ENCODE measurements at places on chromosomes 13 and 19.

GRCh38 chr19:54959840-54960239 is 6.3 kb upstream of the NLRP2 start:
- no peak for DNase-seq

DNA sequence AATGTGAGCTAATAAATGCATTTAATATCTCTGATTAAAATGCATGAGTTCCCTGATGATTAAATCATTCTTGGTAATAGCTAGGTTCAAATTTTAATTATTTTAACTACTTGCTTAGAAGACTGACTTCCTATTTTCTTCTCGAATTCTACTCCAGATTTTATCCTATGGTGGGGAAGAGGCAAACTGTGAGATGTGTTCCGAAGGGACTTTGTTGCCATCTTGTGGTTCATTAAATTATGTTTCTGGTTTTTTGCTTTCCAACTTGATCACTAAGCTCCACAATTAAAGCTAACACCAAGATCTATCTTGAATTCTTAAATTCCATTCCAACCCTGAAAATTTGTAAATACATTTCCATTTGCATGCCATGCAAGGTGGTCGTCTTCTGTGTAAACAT is 538.4 kb upstream of the PCDH20 start:
- DNase-seq: peak; percentile 60

GRCh38 chr13:30690282-30691188 is 44.8 kb upstream of the ALOX5AP start:
- no peak for DNase-seq

GRCh38 chr19:8462571-8462970 is 17.8 kb downstream of the HNRNPM start:
- DNase-seq: no peak

DNA sequence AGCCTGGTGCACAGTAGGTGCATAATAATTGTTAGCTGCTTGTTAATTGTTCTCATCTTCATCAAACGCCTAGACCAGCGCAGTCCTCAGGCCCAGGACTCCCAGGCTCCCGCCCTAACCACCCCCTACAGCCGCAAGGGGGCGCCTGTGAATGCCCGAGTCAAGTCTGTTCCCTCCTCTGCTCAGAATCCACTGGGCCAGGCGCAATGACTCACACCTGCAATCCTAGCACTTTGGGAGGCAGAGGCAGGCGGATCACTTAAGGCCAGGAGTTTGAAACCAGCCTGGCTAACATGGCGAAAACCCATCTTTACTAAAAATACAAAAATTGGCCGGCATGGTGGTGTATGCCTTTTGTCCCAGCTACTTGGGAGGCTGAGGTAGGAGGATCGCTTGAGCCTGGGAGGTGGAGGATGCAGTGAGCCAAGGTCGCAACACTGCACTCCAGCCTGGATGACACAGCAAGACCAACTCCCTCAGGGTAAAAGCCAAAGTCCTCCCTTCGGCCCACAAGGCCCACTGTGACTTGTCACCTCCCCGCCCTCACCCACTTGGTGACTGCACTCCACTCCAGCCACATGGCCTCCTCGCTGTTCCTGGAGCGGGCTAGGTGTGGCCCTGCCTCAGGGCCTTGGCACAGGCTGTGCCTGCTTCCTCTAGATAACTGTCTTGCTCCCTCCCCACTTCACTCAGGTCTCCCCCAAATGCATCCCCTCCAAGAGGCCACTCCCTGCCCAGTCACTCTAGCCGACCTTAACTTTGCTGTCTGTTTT is 9.1 kb downstream of the ZNF653 start:
- DNase-seq: peak; percentile 48

GRCh38 chr19:30363073-30363472 is 9.1 kb upstream of the ZNF536 start:
- DNase-seq: no peak

- DNase-seq: no peak
These were observed 9.1 kb upstream of the SLC35E1 start for GRCh38 chr19:16581145-16581970.

DNA sequence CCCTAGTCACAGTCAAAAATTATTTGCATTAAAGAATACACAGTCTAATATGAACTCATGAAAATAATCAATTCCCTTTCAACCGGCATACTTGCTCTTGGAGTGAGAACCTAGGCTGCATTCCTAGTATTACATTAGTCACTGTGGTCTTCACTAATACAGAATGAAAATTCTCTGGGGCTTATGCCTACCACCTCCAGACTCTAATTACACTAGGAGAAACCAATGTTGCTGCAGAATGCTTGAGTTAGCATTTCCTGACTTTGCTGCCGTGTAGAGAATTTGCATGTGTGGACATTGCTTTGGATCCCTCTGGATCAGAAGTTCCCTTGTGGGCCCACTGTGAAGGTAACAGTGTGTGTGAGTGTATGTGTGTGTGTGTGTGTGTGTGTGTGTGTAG is 87.8 kb downstream of the CCNA1 start:
- DNase-seq: no peak

- DNase-seq: peak; percentile 25
These were observed 16.4 kb upstream of the EMP3 start for GRCh38 chr19:48308631-48309586.

DNA sequence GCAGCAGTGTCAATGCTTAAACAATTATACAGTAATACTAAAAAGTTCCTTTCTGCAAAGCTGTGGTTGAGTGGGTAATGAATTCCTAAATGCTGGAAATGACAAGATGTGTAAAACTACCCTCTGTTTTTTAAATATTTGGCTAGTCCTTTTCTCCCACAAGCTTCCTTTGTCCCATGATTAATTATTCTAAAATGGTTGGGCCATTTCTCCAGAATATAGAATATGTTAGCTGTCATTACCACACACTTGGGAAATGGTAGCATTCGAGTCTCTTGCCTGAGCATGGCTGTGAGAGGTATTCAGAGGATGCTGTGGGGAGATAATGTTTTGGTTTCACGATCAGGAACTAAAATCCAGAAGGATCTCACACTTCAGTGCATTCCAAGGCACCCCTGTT is 1185.8 kb downstream of the UQCRFS1 start:
- no peak for DNase-seq

DNA sequence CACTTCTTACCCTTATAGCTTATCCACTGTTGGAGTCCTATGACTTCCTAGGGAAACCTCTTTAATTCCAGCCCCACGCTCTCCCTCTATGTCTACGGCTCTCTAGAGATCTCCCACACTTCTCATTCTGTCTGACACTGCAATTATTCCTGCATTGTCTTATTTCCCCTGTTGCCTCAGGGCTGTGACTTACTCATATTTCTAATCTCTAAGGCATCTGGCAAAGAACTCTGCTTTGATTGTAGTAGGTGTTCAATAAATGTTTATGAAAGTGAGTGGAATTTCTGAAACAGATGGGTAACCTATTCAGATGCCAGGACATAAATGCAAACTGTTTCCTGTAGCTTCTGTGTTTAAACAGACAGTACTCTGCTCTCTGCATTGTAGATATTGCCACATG is 102.4 kb upstream of the SERTM1 start:
- no peak for DNase-seq

DNA sequence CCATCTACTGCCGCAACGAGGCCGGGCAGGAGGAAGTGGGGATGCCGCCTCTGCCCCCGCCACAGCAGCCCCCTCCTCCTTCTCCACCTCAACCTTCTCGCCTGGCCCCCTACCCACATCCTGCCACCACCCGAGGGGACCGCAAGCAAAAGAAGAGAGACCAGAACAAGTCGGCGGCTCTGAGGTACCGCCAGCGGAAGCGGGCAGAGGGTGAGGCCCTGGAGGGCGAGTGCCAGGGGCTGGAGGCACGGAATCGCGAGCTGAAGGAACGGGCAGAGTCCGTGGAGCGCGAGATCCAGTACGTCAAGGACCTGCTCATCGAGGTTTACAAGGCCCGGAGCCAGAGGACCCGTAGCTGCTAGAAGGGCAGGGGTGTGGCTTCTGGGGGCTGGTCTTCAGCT is 3.4 kb upstream of the NUP62 start:
- DNase-seq: no peak

- peak; percentile 14 for DNase-seq
These were observed 494 bp downstream of the NCLN start for GRCh38 chr19:3186160-3186688.

- no peak for DNase-seq
These were observed 782 bp upstream of the CA11 start for GRCh38 chr19:48646722-48647216.

- DNase-seq: no peak
These were observed 1.6 kb downstream of the LMNB2 start for GRCh38 chr19:2454962-2455850.

DNA sequence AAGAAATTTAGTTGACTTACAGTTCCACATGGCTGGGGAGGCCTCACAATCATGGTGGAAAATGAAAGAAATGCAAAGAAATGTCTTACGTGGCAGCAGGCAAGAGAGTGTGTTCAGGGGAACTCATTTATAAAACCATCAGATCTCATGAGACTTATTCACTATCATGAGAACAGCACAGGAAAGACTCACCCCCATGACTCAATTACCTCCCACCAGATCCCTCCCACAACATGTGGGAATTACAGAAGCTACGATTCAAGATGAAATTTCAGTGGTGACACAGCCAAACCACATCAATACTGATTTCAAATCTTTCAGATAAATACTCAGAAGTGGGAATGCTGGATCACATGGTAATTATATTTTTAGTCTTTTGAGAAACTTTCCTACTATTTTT is 1357.9 kb downstream of the SLITRK5 start:
- no peak for DNase-seq

- no peak for DNase-seq
These were observed 1.7 kb downstream of the SAMD1 start for GRCh38 chr19:14088634-14089411.

DNA sequence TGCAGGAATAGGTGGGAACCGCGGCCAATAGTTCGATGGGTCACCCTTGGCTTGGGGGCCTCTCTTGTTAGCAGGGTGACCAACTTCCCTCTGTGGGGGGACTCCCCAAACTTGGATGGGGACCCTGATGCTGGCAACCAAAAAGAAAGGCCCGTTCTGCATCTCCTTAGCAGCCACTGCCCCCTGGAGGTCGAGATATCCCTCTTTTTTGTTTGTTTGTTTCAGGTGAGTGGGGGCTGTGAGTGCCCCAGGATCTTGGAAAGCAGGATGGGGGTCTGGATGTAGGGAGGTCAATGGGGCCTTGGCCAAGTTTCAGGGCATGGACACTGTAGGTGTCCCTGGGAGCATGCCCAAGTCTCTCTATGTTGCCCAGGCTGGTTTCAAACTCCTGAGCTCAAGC is 7.7 kb upstream of the CRTC1 start:
- no peak for DNase-seq

- DNase-seq: peak; percentile 64
These were observed 449.5 kb downstream of the LIG4 start for GRCh38 chr13:107765724-107766401.

DNA sequence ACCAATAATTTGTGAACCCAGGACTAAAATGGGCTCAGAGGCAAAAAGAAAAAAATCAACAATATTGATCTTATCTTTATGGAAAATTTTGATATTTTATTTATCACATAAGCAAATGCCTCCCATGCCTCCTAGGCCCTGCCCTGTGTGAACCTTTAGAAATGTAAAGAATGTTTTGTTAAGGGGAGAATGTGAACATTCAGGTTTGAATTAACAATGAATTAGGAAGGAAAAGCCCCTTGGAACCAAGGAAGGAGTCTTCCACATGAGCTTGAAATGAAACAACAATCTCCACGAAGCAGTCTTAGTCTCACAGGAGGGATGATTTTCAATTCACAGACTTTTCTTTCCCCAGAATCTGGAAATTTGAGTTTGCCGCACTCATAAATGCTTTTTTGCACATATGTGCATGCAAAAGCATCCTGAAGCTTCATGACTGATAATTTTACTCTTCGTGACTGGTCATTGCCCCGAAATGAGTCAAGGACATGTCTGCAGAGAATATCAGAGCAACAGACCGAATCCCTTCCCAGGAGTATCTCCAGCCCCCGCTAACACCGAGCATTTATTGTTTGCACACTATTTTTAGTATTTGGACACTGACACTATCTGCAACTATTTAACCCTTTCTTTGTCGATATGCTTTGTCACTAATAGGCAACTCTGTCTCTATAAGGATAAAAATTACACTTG is 135.2 kb downstream of the DCT start:
- peak; percentile 11 for DNase-seq

Measured in endothelial cell of umbilical vein (primary cell).